Activated T-cell treated with anti-CD3 and anti-CD28 coated beads, Interleukin-2, amount 50 U/mL, for 24 hours (primary cell): ENCODE measurements at places on chromosomes 2 and 18.

DNA sequence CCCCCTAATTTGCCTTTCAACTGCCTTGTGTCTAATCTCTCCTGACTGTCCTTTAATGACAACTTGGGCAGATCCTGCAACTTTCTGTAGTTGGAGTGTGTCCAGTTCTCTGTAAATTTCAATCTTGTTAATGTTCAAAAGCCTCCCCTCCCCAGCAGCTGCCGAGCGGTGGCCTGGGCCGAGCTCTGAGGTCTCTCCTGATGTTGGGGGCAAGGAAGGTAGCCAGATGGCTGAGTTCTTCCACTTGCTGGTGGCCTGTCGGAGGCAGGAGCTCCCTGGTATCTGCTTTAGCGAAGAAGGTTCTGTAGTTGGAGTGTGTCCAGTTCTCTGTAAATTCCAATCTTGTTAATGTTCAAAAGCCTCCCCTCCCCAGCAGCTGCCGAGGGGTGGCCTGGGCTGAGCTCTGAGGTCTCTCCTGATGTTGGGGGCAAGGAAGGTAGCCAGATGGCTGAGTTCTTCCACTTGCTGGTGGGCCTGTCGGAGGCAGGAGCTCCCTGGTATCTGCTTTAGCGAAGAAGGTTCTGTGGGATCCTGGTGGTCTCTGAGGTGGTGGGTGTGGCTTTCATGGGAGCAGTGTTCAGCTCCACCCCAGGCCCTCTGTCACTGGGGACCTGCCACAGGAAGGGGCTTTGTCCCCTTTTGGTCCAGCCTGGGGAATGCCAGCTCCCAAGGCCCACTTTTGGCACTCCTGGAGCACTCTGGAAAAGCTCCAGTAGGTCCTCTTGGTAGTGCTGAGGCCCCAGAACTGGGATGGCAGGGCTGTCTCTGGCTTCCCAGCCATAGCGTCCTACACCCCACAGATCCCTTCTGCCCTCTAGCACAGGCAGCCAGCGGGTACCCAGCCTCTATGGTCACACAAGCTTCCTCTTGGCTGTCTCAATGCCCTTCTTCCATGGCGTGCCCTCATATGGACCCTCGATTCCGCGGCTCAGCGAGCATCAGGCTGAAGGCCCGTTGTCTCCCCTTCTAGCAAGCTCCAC is 211.9 kb downstream of the ALPK2 start:
- DNase-seq, result no peak

DNA sequence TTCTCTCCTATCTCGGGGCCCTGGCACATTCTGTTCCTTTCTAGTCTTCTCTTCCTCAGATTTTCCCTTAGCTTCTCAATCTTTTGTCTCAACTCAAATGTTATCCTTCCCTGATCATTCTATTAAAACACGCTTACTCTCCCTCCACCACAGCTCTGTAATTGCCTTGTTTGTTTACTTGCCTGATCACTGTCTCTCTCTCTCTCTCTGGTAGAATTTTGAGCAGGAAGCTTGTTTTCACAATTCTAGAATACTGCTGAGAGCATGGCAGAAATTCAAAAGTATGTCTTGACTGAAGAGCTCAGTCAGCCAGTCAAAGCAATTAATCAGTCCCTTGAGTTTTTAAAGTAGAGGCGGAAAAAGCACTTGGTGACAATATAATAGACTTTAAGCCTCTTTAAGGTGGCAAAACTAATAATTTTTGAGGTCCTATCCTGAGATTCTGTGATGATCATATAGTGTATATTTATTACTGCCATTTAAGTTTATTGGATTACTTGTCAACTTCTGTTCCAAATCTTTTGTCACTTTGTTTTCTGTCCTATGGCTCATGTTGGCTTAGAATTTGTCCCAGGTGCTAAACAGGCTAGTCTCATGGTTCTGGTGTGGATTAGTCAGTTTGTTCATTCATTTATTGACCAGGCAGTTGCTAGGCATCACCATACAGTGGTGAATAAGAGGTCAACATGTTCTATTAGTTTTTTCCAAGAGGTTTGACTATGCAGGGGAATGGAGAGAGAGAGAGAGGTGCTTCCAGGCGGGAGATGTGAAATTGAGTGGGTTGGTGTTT is 2.3 kb downstream of the PSMD1 start:
- DNase-seq, result no peak

DNA sequence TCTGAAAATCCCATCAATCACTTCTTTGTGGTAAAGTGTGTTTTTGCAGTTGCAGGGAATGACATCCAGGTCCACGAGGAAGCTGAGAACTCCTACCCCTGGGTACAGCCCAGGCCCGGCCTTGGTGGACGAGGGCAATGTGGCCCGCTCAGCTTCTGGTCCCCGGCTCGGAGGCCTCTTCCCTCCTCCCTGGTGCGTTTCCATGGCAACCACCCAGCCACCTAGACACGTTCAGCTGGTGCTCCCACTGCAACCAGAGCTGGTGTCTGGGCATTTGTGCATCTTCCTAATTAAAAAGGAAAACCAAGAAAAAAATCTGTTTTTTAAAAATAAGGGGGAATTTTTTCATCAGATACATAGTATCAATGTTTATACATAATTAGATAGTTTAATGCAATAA is 603.6 kb upstream of the SALL3 start:
- DNase-seq, result no peak

DNA sequence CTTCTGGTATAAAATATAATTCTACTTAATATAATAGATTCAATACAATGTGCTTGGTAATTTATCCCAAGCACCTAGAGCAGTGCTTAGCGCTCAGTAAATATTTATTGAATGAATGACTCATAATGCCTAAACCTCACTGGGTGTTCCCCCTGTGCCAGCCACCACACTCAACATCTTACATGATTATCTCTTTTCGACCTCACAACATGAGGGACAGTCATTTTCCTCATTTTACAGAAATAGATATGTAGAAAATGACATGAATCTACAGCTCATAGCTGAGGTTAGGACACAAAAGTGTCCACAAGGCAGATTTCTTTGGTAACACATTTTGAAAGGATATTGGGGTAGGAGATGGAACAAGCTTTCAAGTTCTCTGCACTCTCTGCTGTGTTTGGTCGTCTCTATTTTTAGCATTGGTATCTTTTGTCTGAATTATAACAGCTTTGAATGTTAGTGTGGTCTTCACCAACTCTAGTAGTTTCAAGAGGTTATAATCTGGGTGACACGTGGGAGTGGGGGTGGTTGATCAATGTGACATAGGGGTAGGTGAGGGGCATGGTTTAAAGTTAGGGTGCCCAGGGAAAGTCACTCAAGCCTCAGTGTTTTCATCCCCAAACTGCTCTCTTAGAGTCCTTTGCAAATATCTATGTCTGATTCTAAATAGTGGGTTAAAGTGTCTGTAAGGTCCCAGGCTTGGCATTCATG is 9.8 kb downstream of the MYOM1 start:
- DNase-seq, result no peak

DNA sequence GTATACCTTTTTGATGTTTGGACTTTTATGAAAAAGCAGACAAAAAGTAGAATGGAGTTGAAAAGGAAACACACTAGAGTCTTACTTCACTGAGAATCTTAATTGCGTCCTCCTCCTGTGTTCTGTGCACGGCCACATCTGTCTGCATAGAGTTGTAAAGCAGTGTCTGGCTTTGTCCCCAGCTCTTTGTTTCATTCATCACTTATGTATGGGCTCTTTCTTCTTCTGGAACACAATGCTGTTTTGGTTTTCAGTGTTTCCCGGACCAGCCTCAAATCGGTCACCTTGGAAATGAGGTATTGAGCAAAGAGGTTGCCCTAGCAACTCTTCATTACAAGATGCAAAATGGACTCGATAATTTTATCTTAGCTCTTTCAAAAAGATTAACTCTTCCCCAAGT is 104.3 kb upstream of the CNGA3 start:
- no peak for DNase-seq

GRCh38 chr2:86015006-86015405 is 90.7 kb downstream of the POLR1A start:
- peak; percentile 13 for DNase-seq

DNA sequence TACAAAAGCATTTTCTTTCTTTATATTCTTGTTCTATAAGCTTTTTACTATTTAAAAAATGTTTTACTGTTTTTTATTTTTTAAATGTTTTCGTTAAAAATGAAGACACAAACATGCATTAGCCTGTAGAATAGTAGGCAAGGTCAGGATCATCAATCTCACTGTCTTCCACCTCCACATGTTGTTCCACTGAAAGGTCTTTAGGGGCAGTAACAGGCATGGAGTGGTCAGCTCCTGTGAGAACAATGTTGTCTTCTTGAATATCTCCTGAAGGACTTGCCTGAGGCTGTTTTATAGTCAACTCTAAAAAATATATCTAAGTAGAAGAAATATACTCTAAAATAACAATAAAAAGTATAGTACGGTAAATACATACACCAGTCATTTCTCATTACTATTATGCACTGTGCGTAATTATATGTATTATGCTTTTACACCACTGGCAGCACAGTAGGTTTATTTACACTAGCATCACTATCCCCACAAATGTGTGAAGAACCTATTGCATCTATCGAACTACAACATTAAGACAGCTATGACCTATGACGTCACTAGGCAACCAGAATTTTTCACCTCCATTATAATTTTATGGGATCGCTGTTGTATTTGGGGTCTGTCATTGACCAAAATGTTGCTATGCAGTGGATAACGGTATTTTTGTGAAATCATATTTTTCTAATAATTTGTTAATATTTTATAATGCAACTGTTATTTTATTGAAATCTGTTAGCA is 764.3 kb downstream of the METTL4 start:
- no peak for DNase-seq

- no peak for DNase-seq
Observed at GRCh38 chr18:66562279-66562678, 41.6 kb downstream of the CDH19 start.

DNA sequence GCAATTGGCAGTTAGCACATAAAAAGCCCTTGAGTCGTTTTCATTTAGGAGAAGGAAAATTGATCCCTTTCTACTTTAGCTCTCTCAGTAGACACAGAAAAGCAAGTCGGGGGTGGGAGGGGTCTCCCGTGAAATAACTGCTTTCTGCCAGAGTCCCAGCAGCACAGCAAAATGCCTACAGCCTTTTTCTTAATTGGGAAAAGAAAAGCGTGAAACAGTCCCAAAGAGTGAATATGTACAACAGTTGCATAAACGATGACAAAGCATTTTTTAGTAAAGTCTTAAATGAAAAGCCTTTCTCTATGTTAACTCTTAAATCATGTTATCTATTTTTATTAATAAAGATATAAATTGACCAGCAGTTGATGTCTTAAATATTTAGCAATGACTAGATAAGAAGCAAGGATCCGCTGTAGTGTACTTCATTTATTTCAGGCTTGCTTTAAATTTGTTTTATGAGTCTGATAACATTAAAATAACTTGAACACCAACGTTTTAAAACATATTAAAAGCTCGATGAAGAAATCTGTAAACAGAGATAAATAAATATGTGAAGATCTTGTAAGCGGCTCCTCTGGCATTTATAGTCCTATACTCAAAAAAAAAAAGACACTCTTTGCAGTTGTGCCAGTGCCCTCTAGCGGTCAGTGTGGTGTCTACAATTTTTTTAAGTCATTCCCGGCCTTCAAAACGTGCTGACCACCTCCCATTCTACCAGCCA is 42.3 kb upstream of the ATIC start:
- DNase-seq, result peak; percentile 53

GRCh38 chr2:211724933-211725332 is 813.7 kb downstream of the ERBB4 start:
- DNase-seq, result no peak

- no peak for DNase-seq
Observed at GRCh38 chr2:121617042-121617599, 32.1 kb downstream of the CLASP1 start.

- no peak for DNase-seq
Observed at GRCh38 chr18:3715231-3716080, 265.5 kb downstream of the TGIF1 start.

DNA sequence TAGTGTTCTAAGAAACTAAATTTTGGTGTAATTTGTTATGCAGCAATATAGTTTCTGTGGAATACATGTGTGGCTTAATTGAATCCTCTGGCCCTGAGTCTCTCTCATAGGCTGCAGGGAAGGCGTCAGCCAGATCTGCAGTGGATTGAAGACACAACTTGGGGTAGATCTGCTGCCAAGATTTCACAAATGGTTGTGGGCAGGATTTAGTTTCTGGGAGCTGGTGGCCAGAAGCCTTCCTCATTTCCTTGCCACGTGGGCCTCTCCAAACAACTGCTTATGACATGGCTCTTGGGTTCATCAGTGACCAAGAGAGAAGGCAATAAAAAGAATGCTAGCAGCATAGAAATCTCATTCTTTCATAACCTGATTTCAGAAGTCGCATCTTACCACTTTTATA is 28.2 kb downstream of the CCDC102B start:
- DNase-seq, result no peak

- no peak for DNase-seq
Observed at GRCh38 chr2:46120792-46121555, 176.2 kb upstream of the EPAS1 start.

DNA sequence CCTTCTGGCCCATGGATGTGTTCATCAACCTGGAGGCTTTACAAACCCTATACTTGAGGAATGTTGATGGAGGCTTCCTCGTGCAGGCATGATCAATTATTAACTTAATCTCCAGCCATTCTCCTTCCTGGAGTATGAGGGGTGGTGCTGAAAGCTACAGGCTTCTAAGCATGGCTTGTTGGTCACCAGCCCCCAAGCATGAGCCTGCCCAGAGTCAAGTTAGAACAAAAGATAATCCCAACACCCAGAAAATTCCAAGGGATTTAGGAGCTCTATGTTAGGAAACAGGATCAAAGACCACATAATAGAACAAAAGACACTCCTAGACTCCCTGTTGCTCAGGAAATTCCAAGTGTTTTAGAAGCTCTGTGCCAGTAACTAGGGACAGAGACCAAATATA is 63.1 kb downstream of the FAM171B start:
- no peak for DNase-seq

- DNase-seq, result no peak
Observed at GRCh38 chr2:95277246-95277906, 3.1 kb downstream of the PROM2 start.
